ENCODE measurements at places on chromosomes 3 and 15. TPM values are rescaled to one million over a fixed set of nuclear protein-coding genes. Genes with fewer than 3 reads are reported as not detected.

DNA sequence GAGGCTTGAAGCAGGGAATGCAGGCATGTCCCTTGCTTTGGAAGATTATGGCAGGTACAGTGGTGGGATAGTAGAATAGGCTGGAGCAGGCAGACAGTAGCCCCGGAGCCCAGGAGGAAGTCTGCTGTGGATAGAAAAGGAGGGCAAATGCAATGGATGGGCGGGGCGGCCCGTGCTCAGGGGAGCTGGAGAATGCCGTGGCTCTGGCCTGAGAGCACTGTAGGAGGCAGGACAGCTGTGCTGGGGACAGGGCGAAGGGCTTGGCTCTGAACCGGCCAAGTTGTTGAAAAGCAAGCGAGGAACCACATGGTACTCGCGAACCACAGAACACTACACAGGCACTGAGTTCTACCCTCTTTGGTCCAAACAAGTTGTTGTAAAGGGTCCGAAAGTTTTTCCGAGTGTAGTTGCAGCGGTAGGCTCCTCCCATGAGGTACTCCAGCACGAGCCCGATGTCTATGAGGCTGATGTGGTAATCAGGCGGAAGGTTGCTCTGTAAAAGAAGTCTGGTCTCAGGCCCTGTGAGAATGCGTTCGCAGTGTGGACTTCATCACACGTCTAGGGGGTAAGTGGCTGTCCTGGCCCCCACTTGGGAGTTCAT is 54.7 kb downstream of the TRPM1 start:
- DNase-seq = no peak

DNA sequence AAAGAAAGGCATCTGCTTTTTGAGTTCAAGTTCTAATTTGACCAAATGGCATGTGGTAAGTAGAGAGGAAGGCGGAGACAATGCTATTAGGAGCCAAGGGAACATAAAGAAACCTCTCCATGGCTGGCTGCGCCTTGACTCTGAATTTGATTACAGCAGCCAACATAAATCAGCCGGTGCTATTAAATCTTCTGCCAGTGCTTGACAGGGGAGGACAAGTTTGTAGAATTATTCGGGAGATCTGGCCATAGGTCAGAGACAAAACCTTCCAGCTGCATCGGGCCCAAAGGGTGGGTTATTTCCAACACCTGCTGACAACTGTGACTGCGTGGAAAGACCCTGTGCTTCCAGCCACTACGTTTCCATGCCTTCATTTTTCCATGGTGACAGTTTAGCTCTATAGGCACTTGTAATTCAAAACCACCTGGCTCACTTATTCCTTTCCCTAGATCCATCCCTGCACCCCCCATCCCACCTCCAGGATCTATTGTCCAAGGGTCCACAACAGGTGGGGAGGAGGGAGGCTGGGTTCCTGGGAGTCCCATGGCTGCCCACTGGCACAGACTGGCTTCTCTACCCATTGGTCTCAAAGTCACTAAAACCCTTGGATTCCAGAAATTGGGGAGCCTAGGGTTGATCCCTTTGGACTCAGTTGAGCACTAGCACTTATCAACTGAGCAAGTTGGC is 15.9 kb downstream of the COLQ start:
- DNase-seq = peak; percentile 58

DNA sequence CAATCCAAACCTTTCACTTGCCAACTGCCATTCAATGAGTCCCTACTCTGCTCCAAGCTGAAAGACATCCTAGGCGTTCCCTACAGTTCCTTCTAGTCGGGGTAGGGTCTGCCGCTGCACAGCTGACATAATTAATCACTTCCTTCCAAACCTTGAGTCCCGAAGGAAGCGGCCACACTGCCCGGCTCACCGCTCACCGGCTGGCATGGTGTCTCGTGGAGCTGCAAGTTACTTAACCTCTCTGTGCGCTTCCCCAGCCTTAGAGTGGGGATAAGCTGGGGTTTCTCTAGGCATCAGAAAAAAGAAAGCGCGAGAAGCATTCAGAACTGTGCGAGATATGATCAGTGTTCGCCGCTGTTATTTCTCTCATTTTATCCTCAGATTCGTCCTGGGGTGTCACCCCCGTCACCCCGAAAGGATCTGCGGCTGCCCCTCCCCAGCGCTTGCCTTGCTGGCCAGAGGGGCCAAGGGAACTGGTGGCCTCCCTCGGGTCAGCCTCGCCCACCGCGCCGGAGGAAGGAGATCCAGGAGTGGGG is 748 bp downstream of the MRPS25 start:
- DNase-seq = no peak

GRCh38 chr3:171293142-171293782 is 166.9 kb downstream of the TNIK start:
- DNase-seq = no peak

DNA sequence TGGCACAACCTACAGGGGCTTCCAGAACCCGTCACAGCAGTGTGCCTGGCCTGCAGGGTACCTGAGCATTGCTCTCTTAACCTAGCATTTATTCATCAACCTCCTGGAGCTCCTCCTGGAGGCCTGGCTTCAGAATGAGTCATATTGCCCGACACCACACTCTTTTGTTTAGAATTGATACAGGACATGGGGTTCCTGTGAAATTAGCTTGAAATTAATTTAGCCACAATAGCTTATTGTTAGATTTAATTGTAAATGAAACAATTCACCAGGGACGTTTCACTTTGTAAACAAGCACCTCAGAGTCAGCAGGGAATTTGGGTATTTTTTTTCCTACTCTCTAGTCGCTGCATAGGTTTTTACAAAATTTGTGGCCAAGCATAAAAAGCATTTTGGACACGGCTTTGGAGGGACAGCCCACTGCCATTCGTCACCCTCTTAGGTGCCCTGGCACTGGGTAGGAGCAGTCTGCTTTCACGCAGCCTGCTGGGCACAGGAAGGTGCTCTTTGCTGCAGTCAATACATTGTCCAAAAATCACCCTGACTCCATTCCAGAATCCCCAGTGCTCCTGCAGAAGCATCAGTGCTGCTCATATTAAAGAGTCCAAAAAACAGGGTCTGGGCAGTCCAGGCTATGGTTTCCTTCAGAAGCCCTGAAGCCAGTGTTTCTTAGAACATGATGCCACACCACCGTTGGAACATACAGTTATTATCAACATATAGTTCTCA is 60.8 kb upstream of the MEF2A start:
- no peak for DNase-seq

GRCh38 chr3:143302638-143303171 is 183.1 kb downstream of the CHST2 start:
- DNase-seq = no peak

GRCh38 chr15:89244574-89244903 is 760 bp downstream of the FANCI start:
- DNase-seq = no peak

- no peak for DNase-seq
Observed at GRCh38 chr3:36379872-36380220, 458 bp upstream of the STAC start.

DNA sequence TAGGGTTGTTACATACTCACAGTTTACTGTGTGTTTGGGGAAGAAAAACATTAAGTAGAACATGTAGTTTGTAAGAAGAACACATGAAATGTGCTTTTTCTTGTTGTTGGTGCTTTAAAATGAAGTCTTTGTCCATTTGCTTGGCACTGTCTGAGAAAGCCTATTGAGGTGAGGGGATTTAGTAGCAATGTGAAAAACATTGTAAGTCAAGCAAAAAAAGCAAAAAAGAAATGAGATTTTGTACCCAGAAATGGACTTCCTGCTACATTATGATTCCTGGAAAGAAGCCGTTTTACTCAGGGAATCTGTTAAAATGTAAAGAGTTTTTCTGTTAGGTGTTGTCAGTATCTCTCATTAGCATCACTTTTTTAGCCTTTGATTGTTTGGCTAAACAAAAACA is 59.9 kb downstream of the KAT2B start:
- no peak for DNase-seq

CCR4 gene
- polyA plus RNA-seq = 0.19 TPM

DNA sequence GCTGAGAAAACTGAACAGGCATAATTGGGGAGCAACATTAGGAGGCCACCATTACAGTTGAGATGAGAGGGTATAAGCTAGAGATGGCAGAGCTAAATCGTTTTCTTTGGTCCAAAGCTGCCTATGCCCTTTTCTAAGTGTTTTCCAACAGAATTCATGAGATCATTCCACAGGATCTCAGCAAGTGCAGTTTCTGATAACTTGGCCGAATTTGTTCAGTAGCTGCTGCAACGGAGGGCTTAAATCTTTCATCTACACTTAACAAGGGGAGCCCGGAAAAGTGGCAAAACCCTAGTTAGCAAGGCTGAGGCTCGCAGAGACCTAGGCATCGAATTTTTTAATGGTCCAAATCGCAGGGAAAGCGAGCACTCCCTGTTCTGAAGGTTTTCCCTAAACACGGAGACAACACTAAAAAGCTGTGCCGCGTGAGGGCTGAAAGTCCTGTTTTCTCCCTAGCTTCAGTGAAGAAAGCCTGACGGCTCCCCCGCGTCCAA is 531 bp upstream of the BLOC1S6 start:
- no peak for DNase-seq

GRCh38 chr3:106124818-106125217 is 256.0 kb upstream of the CBLB start:
- no peak for DNase-seq

CHRD gene
- 13.3 TPM for polyA plus RNA-seq

ROPN1 gene
- 0.15 TPM for polyA plus RNA-seq

DNA sequence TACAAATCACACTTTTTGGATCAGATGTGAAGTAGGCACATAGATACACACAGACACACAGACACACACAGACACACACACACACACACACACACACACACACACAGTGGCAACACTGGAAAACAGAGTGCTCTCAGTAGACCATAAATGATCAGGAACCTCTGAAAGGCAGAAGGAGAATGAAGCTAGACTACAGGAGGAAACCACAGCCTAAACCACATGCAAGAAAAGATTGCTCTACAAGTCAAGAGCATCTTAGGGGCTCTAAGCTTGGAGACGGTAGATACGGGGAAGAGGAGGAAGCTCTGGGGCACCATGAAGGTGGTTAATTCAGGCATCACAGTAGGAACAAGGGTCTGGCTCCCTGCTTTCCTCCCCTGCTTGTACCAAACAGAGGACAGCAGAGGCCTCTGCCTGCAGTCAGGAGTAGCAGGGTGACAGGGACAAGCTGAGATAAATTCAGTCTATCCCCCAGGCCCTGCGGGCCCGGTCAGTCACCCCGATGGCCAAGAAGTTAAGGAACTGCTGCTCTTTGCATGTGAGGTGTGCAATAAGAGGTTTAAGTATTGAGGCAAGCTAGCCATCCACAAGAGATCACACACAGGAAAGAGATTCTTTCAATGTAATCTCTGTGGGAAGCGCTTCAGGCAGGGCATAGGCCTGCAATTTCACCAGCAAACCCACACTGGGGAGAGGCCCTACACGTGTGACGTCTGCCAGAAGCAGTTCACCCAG is 23.5 kb upstream of the ARPIN start:
- DNase-seq = no peak

DNA sequence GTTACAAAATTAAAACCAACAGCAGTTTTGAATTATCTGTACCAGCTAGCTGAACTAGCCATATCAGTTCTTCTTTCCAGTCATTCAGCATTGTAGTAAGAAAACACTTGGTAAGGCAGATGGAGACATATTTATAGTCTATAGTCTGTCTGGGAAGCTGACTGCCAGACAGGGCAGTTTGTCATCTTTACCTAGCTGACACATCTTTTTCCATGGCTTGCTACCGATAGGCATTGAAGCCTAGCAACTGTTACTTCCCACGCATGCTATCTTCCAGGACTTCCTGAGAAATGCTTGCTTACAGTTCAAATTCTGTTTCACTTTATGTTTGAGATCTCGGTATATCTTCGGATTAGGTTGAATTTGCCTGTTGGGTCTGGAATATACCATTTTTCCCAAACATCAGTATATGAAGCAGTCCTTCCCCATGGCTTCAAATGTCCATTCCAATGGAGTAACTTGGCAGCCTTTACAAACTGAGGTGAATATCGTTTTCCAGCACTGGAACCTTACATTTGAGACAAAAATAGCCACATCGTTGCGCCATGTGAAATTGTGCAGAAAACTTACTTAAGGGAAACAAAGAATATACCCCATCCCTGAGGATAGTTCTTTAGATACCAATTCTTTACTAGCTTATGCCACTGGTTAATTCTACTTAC is 8.8 kb downstream of the GNL3 start:
- DNase-seq = no peak

HRG gene
- polyA plus RNA-seq = 2.5 TPM

- DNase-seq = no peak
Observed at GRCh38 chr3:184171562-184171961, 3.1 kb upstream of the AP2M1 start.

DNA sequence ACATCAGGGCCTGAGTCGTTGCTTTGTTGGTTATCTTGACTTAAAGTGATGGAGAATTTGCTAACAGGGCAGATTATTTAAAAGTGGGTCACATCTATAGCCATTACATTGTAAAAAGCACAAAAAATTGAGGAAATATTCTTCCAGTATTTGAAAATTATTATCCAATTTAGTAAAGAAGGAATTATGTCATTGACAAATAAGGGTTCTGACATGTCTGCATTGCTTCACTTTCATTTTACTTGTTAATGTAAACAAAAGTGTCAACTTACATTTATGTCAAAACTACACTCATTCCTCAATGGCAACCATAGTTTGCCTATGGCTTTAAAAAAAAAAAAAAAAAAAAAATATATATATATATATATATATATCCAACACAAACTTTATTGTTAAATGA is 3.4 kb upstream of the PARP14 start:
- no peak for DNase-seq

DNA sequence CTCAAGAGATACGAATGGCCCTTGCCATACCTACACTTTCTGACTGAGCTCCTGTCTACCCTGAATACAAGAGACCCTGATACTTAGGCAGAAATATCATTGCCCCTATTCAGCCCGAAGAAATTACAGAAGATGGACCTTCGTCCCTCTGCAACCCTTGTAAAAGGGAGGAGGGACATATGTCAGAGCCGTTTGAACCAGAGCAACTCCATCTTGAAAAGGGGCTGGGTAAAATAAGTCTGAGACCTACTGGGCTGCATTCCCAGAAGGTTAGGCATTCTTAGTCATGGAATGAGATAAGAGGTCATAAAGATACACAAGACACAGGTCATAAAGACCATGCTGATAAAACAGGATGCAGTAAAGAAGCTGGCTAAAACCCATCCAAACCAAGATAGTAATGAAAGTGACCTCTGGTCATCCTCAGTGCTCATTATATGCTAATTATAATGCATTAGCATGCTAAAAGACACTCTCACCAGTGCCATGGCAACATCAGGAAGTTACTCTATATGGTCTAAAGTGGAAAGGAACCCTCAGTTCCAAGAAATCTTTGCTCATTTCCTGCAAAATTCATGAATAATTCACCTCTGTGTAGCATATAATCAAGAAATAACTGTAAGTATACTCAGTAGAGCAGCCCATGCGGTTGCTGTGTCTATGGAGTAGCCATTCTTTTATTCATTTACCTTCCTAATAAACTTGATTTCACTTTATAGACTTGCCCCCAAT is 49.7 kb upstream of the GPD1L start:
- no peak for DNase-seq

GRCh38 chr3:132789959-132790358 is 67.8 kb upstream of the NPHP3 start:
- no peak for DNase-seq

GRCh38 chr3:50250514-50250913 is 14.5 kb downstream of the GNAI2 start:
- no peak for DNase-seq
